Kasumi-1 (cell line): ENCODE measurements at places on chromosomes 16 and 17.

DNA sequence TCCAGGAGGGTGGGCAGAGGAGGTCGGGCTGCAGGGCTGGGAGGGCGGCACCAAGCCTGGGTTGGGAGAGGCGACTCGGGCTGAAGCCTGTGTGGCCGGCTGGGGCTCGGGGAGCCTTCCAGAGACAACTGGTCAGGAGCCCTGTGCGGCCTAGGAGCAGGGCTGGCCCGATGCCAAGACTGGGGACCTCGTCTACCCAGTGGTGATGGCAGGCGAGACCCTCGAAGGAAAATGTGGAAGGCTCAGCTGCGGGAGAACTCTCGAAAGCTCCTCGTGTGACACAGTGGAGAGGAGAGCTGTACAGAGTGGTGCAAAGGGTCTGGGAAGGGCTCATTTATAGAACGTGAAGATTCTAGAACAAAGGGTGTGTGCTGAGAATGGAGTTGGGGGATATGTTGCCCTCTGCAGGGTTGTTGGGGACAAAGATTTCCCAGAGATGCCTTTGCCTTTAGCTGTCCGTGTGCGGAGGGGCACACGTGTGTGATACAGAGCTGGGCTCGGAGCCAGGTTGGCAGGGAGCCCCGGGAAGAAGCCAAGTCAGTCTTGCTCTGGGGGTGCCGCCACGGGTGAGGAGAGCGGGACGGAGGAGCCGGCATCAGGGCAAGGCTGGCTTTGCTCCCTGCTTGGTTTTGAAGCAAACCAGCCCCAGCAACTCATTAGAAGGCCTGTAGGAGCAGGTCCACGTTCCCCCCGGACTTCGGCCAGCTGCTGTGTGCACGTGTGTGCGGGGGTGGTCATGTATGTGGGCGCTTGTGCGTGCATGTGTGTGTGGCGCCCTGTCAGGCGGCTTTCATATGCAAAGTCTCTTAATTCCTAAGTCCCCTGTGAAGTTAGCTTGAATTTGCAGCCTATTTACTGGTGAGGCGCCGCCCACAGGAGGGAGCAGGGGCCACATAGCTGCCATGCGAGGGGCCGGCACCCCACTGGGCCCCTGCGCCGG is 132.4 kb upstream of the CHMP6 start:
- DNase-seq: no peak

GRCh38 chr17:82065638-82066303 is at the start of gene DUS1L:
DUS1L (minus strand) TSS chr17:82065804; CDS start chr17:82065059, 745 bp downstream.
- peak; percentile 40 for DNase-seq

GRCh38 chr17:18117982-18118975 is 9.7 kb downstream of the MYO15A start:
- DNase-seq: no peak

DNA sequence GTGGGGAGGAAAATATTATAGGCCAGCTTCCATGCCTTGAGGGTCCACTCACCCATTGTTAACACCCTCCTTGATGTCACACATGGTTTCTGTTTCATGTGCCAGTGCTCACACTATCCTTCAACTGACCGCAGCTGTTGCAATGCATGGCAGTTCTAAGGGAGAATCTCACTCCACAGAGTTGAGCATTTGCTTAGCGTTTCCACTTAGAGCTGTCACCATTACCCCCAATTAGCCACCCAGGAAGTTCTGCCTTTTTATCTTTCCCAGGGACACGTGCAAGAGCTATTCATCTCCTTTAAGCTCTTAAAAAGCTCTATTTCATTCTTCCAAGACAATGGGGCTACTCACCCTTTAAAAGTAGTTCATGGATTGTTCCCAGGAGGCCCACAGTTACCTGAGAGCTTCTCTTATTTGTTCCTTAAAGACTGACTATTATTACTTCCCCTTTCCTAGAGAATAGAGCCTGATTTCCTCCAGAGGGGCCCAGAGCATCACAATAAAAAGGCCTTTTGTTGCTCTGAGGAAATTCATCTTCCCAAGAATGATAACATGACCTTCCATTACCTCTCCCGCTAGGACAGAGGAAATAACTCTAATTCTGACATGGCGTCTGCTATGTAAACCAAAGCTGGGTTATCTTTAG is 126.8 kb downstream of the CACNG3 start:
- no peak for DNase-seq

DNA sequence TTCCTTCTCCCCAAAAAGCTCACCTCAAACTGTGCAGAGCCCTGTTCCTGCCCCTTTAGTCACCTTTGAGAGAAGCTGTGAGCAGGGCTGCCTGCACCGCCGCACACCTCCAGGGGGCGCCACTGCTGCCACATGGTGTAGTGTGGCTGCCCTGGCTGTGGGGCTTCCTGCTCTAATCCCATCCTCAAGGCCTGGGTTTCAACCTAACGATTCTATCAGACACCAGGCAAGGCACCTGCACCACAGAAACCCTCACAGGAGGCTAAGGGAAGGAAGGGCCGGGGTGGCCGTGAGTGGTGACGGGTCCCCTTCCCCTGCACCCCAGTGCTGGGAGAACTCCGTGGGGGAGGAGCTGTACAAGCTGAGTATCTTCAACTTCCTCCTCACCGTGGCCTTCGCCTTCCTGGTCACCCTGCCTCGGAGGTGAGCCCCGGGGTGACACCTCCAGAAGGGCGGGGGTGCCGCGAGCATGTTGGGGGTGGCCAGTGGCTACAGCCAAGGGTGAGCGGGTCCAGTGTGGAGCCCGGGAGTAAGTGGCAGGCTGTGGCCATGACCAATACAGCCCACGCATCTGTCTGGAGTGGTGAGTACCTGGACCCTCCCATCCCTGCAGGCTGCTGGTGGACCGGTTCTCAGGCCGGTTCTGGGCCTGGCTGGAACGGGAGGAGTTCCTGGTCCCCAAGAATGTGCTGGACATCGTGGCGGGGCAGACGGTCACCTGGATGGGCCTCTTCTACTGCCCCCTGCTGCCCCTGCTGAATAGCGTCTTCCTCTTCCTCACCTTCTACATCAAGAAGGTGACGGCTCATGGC is 7.0 kb downstream of the TMC8 start:
- DNase-seq: peak; percentile 78

- DNase-seq: no peak
Observed at GRCh38 chr17:30975042-30975820, 4.4 kb downstream of the RNF135 start.

DNA sequence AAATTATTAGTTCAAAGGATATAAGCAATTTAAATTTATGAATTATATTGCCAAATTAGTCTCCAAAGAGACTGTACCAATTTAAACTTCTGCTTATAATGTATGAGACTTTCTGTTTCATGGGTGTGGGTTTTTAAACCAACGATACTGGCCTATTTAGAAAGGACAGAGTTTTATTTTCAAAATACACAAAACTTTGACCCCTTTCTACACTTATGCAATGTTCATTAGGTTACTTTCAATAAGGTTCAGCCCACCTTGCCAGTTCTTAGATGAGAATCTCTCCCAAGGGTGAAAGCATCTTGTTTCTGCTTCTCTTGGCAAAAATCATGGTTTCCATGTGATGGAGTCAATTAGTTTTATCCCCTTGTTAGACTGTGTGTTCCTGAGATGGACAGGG is 84.7 kb downstream of the MYO1D start:
- no peak for DNase-seq

- no peak for DNase-seq
Observed at GRCh38 chr17:17670701-17671305, 10.5 kb upstream of the RAI1 start.

DNA sequence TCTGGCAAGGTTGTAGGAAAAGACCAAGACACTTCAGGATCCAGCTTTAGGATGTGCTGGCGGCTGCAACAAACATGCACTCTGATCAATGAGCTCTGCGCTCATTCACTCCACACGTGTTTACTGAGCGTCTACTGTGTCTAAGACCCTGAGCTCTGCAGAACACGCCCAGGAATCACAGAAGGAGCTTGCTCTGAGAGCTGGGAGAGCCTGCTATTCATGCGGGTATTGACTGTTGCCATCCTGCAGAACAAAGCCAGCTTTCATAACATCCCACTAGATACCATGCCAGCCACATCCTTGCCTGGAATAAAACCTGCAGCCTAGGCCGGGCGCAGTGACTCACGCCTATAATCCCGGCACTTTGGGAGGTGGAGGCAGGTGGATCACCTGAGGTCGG is 44.1 kb downstream of the NXN start:
- DNase-seq: no peak

DNA sequence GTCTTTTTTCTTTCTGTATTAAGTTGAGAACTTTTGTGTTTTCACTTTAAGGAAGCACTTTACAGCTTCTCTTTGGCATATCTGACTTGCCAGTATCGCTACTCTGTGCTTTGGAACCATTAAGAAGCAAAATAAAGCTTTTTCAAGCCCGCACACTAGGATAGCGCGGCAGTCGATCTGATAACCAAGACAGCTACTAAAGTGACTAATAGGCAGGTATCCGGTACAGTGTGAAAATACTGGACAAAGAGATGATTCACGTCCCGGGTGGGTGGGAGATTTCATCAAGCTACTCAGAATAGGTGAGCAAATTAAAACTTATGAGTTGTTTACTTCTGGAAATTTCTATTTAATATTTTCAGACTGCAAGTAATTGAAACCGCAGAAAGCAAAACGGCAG is 53.8 kb downstream of the SHISA6 start:
- DNase-seq: no peak

DNA sequence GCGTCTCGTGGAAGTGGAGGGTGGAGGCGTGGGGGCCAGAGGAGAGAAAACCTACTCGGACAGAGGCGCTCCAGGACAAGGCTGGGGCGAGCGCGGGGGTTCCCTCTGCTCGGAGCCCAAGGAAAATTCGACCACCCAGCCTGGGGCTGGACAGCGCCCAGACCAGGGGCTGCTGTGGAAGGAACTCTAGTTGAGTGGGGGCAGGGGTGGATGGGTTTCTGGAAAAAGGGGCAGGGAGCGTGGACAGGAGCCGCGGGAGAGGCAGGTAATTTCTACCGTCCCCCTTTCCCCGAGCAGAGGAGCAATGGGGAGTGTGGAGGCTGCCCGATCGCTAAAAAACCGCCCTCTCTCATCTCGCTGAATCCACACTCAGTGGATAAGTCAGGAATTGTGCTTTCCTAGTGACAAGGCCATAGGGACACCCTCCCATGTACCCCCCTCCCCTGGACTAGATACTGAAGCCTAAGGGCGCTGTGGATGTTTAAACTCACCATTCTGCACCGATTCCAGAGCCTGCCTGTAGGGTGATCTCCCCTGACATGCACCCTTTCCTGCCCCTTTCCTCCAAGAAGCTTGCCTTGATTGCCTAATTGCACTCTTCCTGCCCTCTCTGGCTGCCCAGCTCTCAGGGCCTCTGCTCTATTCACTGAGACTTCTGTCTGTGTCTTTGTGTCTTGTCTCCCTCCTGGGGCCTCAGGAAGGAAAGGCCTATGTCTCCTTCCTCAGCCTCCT is 90.7 kb upstream of the TMEM97 start:
- DNase-seq: peak; percentile 32

DNA sequence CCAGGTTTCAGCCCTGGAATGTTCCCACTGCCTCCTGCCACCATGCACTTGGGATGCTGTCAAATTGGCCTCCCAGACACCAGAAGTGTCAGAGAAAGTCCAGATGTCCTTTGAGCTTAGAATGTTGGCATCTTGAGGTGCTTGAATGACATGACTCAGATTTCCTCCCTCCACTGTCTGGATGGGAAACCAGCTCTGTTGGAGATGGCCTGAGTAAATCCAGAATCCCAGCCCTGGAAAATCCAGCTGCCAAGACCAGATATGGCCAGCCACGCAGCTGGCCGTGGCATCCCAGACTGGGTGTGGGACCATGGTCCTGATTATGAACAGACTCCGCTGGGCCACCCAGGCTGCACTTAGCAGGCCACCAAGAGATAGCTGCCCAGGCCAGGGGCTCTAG is 57.0 kb upstream of the CLEC3A start:
- DNase-seq: no peak

DNA sequence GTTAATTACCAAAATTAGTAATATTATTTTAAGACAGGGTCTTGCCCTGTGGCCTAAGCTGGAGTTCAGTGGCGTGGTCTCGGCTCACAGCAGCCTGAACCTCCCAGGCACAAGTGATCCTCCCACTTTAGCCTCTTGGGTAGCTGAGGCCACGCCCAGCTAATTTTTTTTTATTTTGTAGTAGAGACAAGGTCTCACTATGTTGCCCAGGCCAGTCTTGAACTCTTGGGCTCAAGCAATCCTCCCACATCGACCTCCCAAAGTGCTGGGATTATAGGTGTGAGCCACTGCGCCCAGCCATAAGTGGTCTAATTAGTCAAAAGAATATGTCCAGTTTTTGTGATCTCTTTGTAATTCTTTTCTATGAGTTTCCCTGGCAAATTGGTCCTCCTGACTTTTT is 12.0 kb upstream of the CFDP1 start:
- DNase-seq: no peak

GRCh38 chr17:29867643-29868181 is 62.3 kb downstream of the SSH2 start:
- no peak for DNase-seq

DNA sequence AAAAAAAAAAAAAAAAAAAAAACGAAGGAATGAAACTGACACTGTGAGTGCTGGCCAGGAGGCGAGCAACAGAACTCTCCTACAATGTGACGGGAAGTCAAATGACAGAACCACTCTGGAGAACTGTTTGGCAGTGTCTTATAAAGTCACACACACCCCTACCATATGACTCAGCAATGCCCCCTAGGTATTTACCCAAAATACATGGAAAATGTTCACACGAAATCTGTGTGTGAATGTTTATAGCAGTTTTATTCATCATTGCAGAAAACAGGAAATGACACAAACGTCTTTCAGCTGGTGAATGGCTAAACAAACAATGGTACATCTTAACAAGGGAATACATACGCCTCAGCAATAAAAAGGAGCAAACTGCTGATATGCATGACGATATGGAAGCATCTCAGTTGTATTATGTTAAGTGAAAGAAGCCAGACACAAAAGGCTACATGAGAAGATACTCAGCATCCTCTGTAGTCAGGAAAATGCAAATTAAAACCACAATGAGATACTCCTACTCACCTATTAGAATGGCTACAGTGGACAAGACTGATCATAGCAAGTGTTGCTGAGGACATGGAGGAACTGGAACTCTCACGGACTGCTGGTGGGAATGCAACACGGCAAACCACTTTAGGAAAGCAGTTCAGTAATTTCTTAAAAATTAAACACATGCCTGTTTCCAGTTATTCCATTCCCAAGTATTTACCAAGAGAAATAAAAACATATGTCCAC is 74.7 kb downstream of the TBC1D16 start:
- DNase-seq: no peak
